ENCODE measurements at places on chromosomes 2 and 18.

DNA sequence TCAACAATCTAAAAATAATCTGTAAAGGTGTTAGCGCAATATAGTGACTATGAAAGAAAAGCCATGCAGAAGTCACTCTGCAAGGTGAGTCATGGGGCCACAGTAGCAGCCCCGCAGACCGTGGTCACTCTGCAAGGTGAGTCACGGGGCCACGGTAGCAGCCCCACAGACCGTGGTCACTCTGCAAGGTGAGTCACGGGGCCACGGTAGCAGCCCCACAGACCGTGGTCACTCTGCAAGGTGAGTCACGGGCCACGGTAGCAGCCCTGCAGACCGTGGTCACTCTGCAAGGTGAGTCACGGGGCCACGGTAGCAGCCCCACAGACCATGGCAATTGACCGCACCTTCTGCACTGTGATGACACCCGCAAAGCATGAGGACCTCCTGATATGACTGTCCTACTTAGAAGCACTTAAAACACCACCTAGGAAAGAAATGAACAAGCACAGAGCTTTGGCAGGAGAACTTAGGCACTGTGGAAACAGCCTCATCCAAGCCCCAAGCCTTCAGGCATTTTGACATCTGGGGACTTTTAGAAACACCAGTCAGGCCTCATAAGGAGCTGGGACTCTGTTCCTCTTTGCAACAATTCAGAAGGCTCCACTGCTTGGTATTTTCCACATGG is 70.1 kb downstream of the LDLRAD4 start:
- no peak for DNase-seq

- no peak for DNase-seq
These were observed 217.0 kb upstream of the CXCR4 start for GRCh38 chr2:136334967-136335366.

DNA sequence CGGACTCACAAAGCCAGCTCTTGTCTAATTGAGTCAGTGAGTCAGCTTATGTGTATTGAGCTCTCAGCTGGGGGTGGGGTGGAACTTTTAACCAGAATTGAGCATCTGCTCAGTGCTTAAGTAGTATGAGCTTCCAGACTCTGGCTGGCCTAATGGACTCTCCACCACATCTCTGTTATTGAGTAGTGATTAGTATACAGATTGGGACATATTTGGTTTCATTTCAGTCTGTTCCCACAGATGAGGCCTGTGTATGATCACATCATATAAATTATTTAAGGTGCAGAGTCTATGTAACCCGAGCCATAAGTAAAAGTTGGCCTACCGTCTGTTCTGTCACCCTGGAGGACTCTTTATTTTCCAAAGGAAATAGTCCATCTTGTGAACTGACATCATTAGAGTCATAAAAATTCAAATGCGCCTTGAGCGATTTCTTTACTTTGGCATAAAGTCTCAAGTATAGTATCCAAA is 152.1 kb downstream of the THSD7B start:
- no peak for DNase-seq

GRCh38 chr2:133641497-133641896 is 73.2 kb upstream of the NCKAP5 start:
- peak; percentile 13 for DNase-seq

DNA sequence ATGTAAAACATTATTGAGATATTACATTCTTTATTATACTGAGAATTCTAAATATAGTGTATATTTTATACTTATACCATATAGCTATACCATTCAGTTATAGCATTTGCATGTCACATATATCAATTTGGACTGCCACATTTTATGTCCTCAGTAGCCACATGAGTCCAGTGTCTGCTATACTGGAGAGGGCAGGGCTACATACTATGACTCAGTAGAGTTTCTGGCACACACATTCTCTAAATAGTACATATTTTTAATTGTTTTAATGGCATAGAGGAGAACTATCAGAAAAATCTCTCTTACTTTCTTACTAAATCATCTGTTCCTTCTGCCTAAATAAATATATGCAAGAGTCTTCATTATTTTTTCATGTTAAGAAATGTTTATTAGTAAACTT is 55.4 kb upstream of the COL5A2 start:
- DNase-seq: no peak

GRCh38 chr2:44778221-44778654 is 163.3 kb upstream of the SIX3 start:
- DNase-seq: no peak

DNA sequence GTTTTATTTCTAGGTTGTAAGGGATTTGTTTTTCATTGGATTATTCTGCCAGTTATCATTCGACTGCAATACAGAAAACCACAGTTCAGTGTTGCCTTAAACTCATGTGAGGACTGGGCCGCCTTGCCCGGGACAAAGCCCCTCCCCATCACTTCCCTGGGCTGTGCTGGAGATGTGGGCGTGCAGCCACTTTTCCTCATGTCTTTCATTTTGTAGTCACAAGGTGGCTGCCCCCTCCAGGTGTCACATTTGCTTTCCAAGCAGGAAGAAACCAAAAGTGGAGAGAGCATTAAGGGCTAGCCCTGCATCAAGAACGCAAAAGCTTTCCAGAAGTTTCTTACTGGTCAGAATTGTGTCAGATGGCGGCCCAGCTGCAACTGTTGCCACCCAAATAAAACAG is 492.5 kb upstream of the ID2 start:
- no peak for DNase-seq

All from ACHN (cell line).